ENCODE measurements at places on chromosomes 4 and X.

DNA sequence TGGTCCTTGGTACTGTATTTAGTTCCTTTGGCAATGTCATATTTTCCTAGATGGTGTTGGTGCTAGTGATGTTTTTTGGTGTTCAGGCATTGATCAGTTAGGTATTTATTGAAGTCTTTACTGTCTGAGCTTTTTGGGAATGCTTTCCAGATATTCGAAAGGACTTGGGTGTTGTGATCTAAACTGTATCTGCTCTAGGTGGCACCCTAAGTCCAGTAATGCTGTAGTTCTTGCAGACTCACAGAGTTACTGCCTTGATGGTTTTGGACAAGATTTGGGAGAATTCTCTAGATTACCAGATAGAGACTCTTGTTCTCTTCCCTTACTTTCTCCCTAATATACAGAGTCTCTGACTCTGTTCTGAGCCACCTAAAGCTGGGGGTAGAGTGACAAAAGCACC is 513.6 kb upstream of the PITX2 start:
- DNase-seq = peak; percentile 37

DNA sequence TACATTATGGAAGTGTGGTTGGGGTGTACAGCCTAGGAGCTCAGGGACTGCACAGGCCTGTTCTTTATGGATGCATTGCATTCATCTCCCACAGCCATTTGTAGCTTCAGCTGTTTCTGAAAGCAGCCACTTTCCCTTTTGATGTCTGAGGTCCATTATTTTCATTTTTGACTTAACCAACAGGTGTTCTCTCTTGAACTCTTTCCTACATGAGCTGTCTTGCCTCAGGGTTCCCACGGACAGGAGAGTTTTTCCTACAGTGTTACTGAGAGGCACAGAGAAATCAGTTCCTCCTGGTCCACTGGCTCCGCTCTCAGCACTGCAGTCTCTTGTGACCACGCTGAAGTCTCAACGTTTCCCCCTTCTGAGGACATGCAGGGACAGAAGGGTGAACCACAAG is 87.2 kb downstream of the RASL11B start:
- no peak for DNase-seq

GRCh38 chr4:141056473-141056872 is 76.8 kb downstream of the RNF150 start:
- no peak for DNase-seq

DNA sequence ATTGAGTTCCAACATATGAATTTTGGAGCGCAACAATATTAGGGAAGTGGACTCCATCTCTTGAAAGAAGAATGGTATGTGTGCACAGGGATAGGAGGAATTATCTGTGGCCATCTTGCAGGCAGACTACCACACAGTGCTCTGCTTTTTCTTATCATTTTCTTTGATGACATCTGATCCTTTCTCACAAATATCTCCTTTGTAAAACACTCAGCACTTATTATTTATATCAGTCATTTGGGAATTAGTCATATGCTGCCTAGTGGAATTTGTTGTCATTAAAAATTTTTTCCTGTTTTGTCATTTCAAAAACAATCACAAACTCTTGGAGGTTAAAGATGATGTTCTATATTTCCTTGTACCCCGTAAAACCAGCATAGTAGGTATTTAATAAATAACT is 444.3 kb upstream of the ATOH1 start:
- DNase-seq = no peak

DNA sequence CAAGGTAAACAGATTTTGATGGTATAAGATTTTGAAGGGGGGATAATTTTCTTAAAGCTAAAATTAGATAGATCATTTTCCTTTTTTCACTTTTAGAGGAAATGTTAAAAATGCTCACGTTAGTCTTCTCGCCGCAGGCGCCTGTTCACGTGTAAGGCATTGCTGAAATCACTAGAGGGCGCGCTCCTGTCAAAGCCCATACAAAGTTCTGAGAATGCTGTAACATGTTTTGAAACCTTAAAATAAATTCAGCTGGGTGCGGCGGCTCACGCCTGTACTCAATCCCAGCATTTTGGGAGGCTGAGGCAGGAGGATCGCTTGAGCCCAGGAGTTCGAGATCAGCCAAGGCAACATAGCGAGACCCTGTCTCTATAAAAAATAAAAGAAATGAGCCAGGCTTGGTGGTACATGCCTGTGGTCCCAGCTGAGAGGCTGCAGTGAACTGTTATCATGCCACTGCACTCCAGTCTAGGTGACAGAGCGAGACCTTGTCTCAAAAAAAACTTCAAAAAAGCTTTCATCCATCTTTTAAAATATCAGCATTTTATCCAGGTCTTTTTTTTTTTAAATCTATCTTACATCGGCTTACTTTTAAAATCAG is 138.0 kb downstream of the RBMX2 start:
- DNase-seq = no peak

DNA sequence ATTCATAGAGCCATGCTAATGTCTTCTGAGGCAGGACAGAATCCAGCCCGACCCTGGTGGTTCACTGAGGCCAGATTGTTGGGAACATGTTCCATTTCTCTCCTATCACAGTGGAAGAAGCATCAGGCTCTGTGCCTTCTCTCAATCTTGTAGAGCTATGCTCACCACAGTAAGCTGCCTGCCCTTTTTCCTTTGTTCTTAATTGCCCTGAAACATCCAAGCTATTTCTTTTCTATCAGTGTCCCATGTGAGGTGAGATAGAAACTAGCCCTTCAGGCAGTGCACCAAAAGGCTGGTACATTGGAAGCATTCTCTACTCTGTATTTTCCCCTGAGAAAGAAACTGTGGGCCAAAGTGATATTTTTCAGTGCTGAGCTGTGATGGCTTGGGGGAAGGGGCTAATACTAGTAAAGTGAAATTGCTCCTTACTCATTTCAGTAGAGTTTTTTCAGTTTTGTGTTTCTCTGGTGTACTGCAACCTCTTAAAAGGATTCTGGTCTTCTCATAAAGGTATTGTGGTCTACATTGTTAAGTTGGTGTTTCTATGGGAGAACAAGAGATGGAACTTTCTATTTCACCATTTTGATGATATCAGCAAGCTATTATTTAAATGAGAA is 611.2 kb downstream of the RPA4 start:
- no peak for DNase-seq

DNA sequence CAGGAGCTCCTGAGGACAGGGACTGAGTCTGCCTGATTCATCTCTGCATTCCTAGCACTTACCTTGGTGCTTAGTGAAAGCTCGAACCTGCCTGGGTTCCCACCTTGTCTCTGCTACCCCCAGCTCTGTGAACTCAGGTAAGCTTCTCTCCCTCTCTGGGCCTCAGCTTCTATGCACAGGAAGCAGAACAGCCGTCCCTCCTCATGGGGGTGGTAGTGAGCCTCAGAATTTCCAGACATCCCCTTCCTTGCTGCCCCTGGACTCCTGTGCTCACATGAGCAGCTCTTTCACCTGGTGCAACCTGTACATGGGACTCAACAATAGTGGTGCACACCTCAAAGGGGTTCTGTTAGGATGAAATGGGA is 50.8 kb downstream of the HTRA3 start:
- DNase-seq = no peak

DNA sequence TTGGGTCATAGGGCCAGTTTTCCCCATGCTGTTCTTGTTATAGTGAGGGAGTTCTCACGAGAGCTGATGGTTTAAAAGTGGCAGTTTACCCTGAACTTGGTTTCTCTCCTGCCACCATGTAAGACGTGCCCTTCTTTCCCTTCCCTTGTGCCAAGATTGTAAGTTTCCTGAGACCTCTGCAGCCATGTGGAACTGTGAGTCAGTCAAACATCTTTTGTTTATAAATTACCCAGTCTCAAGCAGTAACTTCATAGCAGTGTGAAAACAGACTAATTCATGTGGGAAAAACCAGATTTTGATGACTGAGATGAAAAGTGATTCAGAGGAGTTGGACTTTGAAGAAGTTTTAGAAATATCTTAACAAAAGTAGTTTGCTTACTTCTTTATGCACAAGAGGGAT is 101.4 kb downstream of the ARHGAP10 start:
- DNase-seq = no peak

DNA sequence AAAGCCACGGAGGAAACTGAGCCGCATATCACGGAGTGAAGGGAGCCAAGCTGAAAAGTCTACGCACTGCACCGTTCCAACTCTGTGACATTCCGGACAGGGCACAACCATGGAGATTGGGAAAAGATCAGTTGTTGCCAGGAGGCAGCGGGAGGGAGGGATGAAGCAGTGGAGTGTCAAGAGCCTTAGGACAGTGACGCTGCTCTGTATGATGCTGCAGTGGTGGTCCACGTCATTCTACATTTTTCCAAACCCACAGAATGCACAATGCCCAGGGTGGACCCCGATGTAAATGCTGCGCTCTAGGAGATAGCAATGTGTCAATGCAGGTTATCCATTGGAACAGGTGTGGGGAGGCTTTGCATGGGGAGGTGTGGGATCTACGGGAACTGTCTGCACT is 7.5 kb upstream of the WFS1 start:
- DNase-seq = no peak
